ELR (cell line): ENCODE measurements at places on chromosomes 6 and 20.

DNA sequence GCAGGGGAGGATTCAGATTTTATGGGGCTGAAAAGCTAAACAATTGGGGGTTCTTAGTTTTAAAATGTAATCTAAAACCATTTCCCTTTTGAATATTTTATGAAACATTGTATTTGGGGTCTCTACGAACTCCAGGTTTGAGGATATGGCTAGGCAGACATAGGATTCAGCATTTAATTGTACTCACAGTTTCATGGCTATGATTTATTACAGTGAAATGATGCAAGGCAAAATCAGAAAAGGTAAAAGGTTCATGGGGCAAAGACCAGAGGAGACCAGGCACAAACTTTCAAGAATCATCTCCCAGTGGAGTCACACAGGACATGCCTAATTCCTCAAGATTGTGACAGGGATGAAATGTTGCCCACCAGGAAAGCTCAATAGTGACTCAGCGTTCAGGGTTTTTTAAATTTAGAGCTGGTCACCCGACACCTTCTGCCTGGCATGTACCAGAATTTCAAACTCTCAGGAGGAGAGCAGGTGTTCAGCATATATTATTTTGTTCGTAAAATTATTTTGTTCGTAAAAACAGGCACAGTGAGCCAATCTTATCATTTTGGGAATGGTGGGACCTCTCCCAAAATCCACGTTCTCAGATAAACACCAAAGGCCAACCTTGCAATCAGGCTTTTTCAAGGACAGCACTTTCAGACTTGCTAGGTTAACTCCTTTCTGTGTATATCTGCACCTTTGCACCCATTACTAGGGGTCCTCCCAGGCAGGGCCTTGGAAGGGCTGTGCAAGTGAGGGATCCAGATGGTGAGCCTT, 270.3 kb downstream of the NKAIN2 start:
- DNase-seq = no peak

- no peak for DNase-seq
These were observed 49.7 kb upstream of the NOP56 start for GRCh38 chr20:2602746-2603145.

DNA sequence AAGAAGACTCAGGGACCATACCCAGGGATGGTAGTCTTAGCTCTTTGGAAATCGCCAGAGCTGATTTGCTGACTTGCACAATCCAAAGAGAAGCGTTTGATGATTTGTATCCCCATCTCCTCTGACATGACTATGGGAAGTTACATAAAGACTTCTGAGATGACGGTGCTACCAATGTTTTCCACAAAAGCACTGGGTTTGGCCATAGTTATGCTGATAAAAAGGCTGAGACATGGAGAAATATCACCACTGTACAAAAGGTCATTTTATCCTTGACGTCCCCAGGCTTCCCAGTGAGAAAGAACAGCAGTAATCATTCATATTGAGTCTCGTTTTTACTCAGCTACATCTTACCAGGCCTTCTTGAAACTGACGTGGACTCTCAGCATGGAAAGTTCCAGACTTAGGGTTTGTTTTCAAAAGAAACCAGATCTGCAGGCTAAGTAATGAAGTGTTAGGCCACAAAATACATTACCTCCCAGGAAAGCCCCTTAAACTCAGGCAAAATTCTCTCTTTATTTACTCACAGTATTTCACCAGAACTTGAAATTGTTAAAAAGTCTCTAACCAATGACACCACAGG, 370.3 kb upstream of the JARID2 start:
- DNase-seq = no peak

- DNase-seq = no peak
These were observed 180.5 kb downstream of the IBTK start for GRCh38 chr6:82066991-82067411.

DNA sequence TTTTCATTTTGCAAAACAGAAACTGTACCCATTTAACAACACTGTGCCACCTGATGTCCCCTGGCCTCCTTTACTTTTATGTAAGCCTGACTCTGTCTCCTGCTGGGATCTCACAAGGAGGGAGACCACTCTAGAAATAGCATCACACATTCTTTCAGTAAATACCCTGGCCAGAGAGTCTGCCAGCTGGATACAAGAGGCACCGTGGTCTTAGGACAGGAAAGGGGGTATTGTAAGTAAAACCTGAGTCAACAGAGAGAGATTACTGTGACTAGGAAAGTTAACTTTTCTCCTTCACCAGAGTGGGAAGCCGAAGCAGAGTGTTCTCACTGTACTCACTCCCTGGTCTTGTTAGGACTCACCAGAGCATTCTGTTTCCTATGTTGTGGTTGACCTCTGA, 27.8 kb downstream of the CMTR1 start:
- DNase-seq = no peak

- DNase-seq = no peak
These were observed 6.2 kb downstream of the LRRC1 start for GRCh38 chr6:53801022-53801421.

DNA sequence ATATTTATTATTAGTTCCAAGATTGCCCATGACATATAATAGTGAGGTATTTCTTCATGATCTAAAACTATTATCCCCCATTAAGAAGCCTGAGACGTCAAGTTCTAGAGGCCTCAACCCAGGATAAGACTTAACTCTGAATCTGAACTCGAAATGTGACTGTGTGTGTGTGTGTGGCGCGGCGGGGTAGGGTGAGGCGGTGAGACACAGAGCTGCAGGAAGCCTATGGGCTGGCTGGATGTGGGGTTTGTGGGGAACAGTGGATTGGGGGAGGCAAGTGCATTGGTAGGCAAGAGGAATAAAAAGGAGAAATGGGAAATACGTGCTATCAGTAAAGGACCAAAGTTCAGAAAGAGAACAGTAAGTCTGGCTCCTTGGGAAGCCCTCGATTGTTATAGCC, 66.5 kb upstream of the RNF146 start:
- no peak for DNase-seq

DNA sequence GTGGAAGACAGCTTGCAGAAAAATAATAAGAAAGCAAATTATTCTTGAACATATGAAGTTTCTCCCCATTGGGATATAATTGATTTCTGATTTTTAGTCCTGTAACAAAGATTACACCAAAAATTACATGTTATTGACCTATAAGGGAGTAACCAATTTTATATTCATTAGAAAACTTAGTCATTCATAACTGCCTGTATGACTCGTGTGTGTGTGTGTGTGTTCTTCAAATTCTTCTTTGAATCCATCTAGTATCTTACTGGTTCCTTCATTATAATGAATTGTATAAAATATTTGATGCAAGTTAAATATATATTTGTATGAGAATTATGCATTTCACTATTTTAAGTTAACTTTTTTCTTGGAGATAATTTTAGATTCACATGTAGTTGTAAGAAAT, 310.4 kb downstream of the HAO1 start:
- peak; percentile 44 for DNase-seq

DNA sequence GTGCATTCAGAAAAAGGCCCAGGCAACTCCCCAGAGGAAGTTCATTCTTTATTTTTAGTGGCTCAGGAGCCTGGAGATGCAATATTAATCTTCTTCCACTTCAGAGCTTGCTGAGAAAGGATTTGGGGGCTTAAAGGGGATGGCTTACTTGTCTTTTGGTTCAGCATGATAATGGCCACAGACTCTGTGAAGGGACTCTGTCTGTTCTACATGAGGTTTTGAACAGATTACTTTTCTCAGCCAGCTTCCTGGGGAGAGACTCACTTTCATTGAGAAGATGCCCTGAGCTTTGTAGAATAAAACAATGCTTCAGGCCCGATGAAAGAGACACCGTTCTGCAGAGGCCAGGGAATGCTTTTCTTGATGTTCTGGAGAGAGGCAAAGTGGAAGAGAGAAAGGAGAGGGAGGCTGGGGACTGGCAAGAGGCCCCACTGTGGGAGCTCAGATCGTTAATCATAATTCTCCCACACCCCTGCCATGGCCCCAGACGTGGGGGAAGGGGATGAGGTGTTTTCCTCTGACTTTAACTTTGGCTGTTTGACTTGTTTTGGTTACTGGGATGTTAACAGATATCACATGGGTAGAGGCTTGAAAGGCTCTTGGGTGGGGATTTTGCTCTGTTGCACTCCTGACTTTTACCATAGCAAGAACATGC, 19.1 kb downstream of the SCP2D1 start:
- no peak for DNase-seq

- DNase-seq = no peak
These were observed 25.6 kb downstream of the HLA-G start for GRCh38 chr6:29853245-29853644.

DNA sequence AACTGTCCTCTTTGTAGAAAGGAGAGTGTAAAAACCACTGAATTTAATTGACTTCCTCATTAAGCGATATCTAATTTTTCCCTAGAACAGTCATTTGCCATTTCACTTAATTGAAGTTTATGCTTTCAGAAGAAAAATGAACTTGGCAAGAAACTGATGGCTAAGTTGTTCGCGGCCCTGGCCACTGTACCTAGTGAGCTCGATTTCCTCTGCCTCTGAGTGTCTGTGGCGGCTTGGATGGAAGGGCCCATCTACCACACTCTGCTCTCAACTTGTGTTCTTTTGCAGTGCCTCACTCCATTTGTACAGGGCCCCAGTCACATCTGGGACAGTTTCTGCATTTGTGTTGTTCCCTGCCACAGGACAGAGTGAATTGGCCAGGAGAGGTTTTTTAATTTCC, 102.9 kb downstream of the BCAS1 start:
- no peak for DNase-seq

- DNase-seq = peak; percentile 77
These were observed 37.5 kb upstream of the LCA5 start for GRCh38 chr6:79574630-79575225.

- DNase-seq = no peak
These were observed 35.5 kb downstream of the DST start for GRCh38 chr6:56607111-56607752.

DNA sequence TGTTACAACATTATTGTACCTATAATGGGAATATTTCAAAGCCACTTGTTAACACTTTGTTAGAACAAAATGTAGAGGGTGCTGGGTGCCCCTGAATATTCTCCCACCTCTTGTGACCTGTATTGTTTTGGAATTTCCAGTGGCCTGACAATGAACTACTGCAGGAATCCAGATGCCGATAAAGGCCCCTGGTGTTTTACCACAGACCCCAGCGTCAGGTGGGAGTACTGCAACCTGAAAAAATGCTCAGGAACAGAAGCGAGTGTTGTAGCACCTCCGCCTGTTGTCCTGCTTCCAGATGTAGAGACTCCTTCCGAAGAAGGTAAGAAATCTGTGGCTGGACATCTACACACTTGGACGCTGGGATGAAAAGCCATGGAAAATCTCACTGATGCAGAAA, 28.9 kb downstream of the PLG start:
- peak; percentile 6 for DNase-seq

DNA sequence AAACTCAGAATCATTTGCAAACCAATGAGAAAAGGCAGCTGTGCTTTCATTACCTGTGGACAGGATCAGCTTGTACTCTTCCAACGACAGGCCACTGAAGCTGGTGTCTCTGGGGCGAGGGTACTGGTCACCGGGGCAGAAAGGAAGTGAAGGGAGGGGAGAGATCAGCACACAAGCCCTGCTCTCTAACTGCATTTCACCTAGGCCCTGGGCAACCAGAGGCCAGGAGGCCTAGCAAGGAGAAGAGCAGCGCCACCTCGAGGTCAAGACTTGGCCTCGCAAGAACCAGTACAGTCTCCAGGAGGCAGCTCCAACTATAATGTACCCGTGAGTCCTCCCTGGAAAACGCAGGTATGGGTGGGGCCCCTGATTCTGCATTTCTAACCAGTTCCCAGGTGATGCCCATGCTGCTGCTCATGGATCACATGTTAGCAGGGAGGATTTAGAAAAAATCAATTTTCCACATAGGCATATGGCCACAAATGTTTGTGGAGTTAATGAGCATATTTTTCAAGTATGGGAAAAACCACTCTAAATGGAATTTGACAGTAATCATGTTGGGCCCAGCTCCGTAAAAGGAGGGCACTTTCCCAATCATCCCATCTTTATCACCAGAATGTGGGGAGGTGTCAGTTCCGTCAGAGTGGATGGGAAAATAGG, 11.0 kb downstream of the UQCC2 start:
- DNase-seq = peak; percentile 86

GRCh38 chr20:14312001-14312400, 25.4 kb downstream of the FLRT3 start:
- no peak for DNase-seq

GRCh38 chr20:25421102-25421501, 13.6 kb downstream of the GINS1 start:
- DNase-seq = no peak

DNA sequence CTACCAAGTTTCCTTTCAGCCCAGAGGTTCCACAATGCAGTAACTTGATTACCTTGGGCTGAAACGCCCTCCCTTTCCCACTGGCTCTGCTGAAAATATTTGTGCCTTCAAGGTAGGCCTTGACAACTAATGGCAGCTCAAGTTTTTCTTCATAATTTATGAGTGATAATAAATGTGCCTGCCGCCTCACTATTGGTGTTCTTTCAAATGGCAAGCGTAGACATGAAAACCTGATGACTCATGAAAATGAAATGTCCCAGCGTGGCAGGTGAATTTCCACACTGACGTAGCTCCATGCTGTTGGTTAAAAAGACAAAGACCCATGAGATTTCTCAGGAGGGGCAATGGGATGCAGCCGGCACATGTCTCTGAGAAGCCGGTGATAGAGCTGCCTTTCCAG, 107.2 kb upstream of the GGTLC1 start:
- no peak for DNase-seq

GRCh38 chr20:31602779-31603441, 2.2 kb upstream of the ID1 start:
- peak; percentile 98 for DNase-seq

DNA sequence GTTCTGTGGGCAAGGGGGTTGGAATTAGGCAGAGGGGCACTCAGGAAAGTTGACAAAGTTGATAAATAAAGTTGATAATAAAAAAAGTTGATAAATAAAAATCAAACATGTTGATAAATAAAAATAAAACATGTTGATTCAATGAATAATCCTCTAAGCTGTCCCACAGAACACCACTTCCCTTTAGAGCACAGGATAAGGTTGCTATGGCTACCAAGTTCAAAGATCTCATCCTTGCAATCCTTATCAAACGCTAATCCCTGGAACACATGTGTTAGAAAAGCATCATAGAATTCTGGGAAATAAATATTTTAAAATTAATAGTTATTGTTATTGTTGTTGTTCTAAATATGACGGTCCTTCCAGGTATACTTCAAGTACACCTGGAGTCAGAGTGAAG, 33.9 kb downstream of the MBOAT1 start:
- DNase-seq = no peak

DNA sequence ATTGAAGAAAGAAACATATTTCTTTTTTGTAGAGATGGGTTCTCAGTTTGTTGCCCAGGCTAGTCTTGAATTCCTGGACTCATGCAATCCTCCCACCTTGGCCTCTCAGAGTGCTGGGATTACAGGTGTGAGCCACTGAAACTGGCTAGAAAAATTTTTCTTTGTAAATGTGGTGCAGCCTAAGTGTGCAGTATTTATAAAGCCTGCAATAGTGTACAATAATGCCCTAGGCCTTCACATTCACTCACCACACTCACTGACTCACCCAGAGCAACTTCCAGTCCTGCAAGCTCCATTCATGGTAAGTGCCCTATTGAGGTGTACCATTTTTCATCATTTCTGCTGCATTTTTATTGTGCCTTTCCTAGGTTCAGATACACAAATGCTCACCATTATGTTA, 31.4 kb downstream of the NHSL1 start:
- DNase-seq = peak; percentile 59

GRCh38 chr20:11755071-11755841, 162.4 kb upstream of the BTBD3 start:
- DNase-seq = peak; percentile 1
